ENCODE measurements at places on chromosomes 7 and 10.
A peak's percentile ranks its signal among the peaks of the same experiment; 100 is the strongest.

GRCh38 chr10:66192162-66192831 is 733.5 kb upstream of the LRRTM3 start:
- no peak for DNase-seq

DNA sequence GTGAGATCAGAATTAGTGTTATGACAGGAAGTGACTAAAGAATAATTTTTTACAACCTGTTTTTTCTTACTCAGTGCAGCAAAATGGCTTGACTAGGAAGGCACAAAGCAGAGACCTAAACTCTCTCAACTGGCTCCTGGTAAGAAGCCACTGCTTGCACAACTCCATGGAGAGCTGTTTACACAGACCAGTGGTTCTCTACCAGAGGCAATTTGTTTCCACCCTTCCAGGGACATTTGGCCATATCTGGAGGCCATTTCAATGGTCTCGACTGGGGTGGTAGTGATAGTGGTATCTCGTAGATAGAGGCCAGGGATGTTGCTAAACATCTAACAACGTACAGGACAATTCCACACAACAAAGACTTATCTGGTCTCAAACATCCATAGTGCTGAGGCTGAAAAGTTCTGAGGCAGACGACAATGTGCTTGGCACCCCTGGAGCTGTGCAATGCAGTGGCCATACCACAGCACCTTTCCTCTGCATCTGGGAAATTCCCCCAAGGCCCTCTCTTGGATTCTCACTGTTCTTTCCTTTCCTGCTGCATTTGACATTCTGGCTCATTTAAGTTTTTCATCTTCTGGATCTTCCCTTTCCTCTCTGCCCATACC is 105.4 kb upstream of the LAMB4 start:
- peak; percentile 30 for DNase-seq

DNA sequence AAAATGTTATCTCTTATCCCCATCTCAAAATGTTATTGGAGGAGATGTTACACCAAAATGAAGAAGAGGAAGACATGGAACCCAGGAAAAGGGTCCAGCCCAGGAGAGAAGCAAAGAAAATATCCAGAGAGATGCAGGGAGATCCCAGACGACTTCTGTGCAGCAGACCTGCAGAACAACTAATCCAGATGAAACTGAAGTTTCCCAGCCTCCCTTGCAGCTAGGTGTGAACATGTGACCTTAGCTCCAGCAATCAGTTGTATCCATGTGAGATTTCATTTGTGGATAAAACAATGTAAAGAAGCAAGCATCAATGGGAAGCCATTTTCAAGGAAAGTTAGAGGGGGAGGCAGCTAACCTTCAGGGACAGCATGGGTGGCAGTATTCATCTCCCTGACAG is 55.8 kb upstream of the NANOS1 start:
- no peak for DNase-seq

- no peak for DNase-seq
Observed at GRCh38 chr7:129497156-129497555, 5.2 kb upstream of the SMKR1 start.

DNA sequence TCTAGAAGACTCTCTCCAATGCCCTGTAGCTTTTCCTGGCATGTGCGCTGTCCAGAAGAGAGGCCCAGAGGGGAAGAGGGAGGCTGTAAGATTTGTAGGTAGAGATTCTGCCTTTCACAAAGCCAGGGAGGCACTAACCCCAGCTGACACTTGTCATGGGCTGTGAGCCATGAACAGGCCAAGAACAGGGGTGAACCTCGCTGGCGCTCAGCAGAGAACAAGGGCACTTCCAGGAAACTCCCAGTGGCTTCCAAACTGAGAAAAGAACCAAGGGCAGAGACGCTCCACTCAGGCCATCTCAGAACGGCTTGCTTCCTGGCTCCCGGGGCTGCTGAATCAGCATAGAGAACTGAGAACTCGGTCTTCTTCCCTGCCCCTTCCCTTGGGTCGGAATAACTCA is 257.8 kb upstream of the ZNF32 start:
- DNase-seq: no peak

GRCh38 chr7:96330193-96330592 is 8.3 kb upstream of the SLC25A13 start:
- no peak for DNase-seq

- no peak for DNase-seq
Observed at GRCh38 chr7:85614684-85615083, 427.8 kb upstream of the SEMA3D start.

GRCh38 chr10:86962136-86962980 is 4.0 kb downstream of the SNCG start:
- no peak for DNase-seq

DNA sequence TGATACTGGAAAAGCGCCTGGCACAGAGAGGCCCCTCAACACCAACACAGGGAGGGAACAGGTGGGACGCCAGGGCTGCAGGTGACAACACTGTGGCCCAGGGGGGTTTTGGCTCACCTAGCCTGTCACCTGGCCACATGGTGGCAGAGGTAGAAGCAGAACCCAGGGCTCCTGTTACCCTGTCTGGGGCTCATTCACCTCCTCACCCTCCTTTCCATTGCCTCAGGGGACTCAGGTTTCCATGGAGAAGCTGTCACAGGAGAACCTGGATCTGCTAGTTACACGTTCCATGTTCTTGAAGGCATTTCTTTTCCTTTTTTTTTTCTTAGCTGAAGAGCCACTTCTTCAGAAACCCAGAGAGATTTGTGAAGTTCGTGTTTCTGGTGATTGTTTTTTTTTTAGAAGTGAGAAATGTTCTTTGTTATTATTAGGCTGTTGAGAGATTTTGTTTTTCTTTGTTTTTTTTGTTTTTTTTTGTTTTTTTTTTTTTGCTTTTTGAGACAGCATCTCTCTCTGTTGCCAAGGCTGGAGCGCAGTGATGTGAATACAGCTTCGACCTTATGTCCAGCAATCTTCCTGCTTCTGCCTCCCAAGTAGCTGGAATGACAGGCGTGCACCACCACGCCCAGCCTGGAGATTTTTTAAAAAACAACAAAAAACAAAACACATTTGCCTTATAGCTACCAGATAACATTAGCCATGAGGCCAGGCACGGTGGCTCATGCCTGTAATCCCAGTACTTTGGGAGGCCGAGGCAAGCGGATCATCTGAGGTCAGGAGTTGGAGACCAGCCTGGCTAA is 16.0 kb downstream of the DENND2A start:
- DNase-seq: no peak

DNA sequence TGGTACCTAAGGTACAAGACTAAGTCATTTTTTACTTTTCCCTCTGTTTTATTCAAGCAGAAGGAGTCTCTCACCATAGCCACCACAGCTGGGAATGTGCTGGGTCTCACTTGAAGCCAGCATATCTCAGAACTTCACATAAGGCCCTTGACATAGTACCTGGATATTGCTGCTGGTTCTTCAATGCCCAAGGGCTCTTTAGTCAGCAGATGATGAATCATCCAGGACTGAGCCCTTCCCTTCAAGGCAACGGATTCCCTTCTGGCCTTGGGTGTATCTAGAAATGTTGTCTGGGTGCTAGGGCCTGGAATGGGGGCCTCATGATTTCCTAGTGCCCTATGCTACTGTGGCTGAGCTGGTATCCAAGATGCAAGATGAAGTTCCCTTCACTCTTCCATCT is 93.9 kb downstream of the ADCYAP1R1 start:
- DNase-seq: no peak

GRCh38 chr7:120733835-120734234 is 124.1 kb downstream of the TSPAN12 start:
- DNase-seq: no peak

GRCh38 chr10:17229717-17229966 is 1.6 kb downstream of the VIM start:
- DNase-seq: peak; percentile 28

GRCh38 chr7:101731502-101732084 is 85.8 kb upstream of the CUX1 start:
- DNase-seq: no peak

GRCh38 chr10:12650122-12650521 is 300.8 kb downstream of the CAMK1D start:
- no peak for DNase-seq

- peak; percentile 71 for DNase-seq
Observed at GRCh38 chr7:142813226-142813625, 41.6 kb upstream of the EPHB6 start.

GRCh38 chr7:103833401-103833800 is 156.1 kb downstream of the RELN start:
- no peak for DNase-seq

DNA sequence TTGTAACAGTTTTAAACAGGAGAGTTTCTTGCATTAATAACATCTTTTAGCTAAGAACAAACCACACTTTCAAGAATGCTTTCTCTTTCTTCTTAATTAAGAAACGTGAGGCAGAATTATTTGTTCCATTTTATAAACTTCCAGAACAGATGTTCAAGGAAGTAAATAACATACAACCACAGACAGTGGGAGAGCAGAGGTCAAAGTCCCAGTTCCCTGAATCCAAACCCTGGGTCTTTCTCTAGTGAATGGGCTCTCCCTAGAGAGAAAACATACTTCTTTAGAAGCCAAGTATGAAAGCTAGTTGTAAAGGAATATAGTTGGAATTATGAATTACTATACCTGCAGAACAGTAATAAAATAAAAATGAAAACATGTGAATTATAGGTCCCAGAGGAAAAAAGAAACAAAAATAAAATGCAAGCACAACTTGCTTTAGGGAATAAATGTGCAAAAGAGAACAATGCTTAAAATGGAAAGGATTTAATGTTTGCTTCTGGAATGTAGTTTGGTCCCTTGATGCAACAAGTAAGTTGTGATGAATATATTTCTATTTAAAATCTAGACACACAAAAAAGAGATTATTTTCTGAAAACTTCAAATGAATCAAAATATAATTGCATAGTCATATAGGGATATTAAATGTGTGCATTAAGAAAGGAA is 6.0 kb downstream of the OR6B1 start:
- no peak for DNase-seq

DNA sequence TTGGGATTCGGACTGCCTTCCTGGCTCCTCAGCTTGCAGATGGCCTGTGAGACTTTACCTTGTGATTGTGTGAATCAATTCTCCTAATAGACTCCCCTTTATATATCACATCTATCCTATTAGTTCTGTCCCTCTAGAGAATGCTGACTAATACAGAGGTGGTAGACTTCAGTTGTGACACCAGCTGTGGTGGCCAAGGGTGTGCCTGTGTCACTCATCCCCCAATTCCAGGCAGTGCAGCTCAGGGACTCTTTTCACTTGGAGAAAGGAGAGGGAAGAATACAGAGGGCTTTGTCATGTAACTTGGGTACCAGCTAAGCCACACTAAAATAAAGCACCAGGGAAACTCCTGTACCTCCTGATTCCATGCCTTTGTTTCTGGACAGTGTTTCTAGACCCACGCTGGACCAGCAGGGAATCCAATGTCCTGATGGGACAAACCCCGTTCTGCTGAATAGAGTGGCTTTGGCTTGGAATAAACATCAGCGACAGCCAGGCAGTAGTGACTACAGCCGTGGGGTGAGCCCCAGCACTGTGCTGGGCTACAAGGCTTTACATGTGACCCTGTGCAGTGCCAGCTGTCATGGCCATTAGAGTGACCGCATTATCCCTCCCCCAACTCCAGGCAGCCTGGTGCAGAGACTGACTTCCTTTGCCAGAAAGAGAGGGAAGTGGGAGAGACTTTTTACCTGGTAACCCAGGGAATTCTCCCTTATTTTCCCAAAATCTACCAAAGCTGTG is 233.6 kb downstream of the ANK3 start:
- DNase-seq: no peak

GRCh38 chr10:70490142-70490541 is 11.6 kb downstream of the PALD1 start:
- no peak for DNase-seq

DNA sequence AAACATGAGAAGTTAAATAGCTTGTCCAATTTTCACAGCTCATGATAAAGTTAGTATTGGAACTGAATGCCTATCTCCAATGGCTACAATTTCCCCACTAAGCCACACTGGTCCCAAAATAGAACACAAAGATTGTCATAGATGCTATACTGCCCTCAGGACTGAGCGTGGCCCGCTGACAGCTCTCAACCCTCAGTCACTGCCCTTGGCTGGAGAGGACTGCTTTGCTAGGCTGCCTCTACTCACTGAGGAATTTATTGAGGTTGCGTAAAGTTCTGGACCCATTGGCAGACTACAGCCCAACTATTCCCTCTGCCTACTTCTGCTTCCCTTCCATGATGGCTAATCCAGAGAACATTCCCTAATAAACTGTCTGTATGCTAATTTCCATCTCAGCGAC is 165.5 kb upstream of the BET1 start:
- DNase-seq: no peak

DNA sequence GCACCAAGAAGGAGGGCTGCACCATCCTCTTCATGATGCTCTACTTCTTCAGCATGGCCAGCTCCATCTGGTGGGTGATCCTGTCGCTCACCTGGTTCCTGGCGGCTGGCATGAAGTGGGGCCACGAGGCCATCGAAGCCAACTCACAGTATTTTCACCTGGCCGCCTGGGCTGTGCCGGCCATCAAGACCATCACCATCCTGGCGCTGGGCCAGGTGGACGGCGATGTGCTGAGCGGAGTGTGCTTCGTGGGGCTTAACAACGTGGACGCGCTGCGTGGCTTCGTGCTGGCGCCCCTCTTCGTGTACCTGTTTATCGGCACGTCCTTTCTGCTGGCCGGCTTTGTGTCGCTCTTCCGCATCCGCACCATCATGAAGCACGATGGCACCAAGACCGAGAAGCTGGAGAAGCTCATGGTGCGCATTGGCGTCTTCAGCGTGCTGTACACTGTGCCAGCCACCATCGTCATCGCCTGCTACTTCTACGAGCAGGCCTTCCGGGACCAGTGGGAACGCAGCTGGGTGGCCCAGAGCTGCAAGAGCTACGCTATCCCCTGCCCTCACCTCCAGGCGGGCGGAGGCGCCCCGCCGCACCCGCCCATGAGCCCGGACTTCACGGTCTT is 1.9 kb downstream of the FZD1 start:
- DNase-seq: no peak

DNA sequence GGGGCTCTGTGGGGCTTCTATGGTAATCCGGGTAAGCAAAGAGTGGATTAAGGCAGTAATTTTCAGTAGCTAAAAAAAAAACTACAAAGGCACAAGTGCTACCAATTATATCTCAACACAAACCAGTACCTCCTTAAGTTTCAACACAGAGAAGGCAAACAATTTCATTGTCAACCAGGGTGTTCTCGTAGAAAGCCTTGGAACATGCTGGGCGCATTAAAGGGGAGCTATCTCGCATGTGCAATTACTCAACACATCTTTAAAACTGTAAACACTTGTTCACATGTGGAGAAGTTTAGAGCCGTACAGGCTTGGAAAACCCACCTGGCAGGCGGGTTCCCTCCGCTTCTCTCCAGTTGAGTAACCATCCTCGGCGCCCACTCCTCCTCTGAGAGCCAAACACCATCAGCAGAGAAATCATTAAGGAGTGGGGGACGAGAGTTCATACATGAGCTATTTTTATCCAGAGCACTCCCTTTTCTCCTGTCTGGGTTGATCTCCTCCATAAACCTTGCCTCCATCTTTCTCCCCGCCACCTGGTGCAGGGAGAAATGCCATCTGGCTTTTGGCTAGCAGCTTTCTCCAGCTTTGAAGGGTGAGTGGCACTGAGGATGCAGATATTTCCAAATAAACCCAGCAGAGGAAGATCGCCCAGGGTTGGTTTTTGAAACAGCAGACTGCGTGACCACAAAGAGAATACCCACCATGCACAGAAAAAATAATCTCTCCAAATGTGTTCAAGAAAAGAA is 287.1 kb downstream of the WDR11 start:
- no peak for DNase-seq

GRCh38 chr10:102923601-102924000 is 5.5 kb downstream of the CNNM2 start:
- no peak for DNase-seq
